ENCODE measurements at places on chromosomes 2 and 18. TPM values are rescaled to one million over a fixed set of nuclear protein-coding genes. Genes with fewer than 3 reads are reported as not detected.
A peak's percentile ranks its signal among the peaks of the same experiment; 100 is the strongest.

- DNase-seq: peak; percentile 90
These were observed 57.5 kb downstream of the UBE2E3 start for GRCh38 chr2:181037922-181038321.

GRCh38 chr2:172168917-172169346, 66.2 kb upstream of the DLX2 start:
- peak; percentile 75 for DNase-seq

- DNase-seq: no peak
These were observed 187.4 kb downstream of the ARL4C start for GRCh38 chr2:234309431-234309830.

Gene FBXO41
- 0.83 TPM for total RNA-seq

DNA sequence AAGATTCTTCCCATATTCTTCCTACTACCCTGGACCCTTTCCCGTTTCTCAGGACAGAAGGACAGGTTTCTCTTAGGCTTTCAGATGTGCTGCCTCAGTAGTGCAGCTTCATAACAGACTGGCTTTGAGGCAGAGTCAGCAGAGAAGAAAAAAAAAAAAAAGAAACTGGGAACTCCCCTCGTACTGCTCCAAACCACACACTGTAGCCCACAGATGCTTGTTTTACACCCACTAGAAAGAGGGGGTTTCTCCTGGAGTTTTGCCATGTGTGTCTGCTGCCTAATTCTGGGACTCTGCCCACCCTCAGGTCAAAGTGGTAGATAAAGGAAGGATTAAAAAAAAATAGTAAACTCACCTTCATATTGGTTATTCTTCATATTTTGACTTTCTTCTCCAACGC, 95.9 kb downstream of the NCOA1 start:
- no peak for DNase-seq

Gene OR6B2
- total RNA-seq: not detected

Measured in IMR-90 (cell line).